Stimulated activated CD8-positive, alpha-beta memory T cell treated with anti-CD3 and anti-CD28 coated beads, Interleukin-15, amount 100 ng/mL, for 24 hours (primary cell): ENCODE measurements at places on chromosomes 11 and 22.

- no peak for DNase-seq
Measured at GRCh38 chr11:6992457-6993417, 27.4 kb downstream of the ZNF214 start.

GRCh38 chr22:49617866-49618676 is 209.6 kb downstream of the BRD1 start:
- DNase-seq: no peak

- DNase-seq: no peak
Measured at GRCh38 chr11:13929395-13929891, 33.1 kb upstream of the SPON1 start.

- no peak for DNase-seq
Measured at GRCh38 chr11:113644605-113645004, 61.5 kb downstream of the TMPRSS5 start.

DNA sequence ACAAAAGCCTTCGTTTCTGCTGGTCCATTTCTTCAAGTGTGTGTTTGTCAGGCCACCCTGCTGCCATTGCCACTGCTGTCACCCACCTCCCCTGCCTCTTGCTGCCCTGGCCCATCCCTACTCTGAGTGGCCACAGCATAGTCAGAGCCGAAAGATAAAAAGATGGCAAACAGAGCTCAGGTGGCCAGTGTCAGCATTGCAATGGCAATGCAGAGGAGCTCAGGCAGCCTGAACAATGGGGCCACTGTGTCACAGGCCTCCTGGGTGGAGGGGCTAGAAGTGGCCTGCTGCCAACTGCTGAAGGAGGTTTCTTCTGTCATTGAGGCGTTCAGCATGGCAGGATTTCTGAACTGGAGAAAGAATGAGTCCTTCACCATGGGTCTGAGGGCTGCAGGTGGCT is 137.1 kb downstream of the CSNK2A3 start:
- DNase-seq: no peak

DNA sequence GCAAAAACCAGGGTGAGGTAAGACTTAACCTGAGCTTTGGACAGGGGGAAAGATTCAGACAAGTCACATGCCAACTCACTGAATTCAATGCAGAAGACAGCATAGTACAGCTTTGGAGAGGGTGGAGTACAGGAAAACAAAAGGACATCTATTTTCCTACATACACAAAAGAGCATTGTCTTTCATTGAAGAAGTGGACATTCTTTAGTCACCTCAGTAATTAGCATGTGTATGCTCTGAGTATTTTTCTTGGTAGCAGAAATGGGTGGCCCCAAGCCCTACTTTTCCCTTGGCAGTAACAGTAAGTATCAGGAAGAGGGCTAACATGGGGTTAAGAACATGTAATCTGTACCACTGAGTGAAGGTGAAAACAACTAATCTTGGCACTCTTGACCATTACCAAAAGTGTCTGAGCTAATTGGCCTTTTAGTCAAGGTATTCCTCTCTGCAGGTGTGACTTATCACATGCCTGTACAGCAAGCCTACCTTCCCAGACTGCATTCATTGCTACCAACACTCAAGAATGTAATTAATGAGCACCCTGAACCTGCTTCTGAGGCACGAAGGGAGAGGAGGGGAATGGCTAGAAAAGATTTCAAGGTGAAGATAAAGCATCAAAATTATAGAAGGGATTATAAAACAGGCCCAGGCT is 33.9 kb downstream of the SYTL2 start:
- no peak for DNase-seq

- no peak for DNase-seq
Measured at GRCh38 chr11:130024361-130024760, 21.7 kb upstream of the PRDM10 start.

GRCh38 chr11:60739114-60739513 is 14.6 kb downstream of the MS4A18 start:
- no peak for DNase-seq

DNA sequence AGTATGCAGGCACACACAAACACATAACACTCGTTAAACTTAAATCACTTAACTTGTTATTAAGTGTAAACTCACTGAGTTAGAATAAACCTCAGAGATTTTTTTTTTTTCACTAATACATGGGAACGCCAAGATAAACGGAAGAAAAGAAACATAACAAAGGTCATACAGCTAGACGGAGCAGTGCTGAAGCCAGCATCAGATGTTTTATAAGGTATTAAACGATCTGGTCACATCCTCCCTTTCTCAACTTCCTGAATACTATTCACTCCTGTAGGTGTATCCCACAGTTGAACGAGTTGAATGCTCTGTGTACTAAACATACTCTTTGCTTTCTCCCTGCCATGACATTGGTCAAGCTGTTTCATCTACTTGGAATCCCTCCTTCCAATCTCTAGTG is 212.0 kb downstream of the SWAP70 start:
- DNase-seq: no peak

GRCh38 chr22:38739300-38740055 is 16.3 kb downstream of the SUN2 start:
- DNase-seq: no peak

DNA sequence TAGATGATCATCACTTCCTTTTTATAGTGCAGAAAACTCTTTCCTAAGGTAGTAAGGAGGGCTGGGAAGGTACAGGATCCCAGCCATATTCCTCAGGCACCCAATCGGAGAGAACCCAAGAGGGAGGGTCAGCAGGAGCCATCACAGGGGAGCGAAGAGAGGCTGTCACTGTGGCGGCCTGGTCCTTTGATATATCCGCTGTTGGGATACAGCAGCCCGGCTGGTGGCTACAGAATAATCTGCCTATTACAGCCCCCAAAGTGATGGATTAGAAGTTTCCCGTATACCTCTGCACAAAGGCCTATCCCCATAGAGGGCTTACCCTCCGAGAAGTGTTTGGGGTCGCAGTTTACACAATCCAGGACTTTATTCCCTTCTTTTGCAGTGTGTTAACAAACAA is 48.5 kb downstream of the OR4D9 start:
- no peak for DNase-seq

GRCh38 chr11:44927174-44927661 is 23.5 kb downstream of the TP53I11 start:
- peak; percentile 37 for DNase-seq

DNA sequence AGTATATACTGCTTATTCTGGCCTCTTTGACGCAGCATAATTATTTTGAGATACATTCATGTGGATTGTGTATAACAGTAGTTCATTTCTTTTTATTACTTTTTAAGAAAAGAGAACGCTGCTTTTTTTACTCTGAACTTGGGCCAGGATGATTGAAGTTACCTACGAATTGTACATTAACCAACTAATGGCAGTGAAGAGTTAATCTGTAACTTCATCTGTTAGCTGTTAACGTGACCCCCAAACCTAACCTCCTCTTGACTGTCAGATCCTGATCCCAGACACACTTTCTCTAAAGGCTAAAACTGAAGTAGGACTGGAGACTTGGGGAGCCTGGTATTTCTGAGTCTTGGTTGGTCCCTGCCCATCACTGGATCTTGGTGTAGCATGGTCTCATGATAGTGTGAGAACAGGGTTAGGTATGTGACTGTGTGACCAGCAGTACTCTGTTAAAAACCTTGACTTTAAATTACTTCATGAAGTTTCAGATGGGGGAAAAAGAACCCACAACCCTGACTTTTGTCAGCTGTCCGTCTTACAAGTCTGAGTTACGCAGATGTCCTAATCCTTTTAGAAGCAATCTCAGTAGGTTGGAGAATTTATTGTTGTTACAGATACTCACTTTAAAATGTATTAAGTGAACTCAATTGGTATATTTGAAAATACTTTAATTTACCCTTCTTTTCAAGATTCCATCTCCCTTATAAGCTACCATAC is 39.4 kb downstream of the C22orf31 start:
- no peak for DNase-seq

- no peak for DNase-seq
Measured at GRCh38 chr11:440065-441042, 1.5 kb downstream of the ANO9 start.

- DNase-seq: no peak
Measured at GRCh38 chr11:107385361-107385981, 72.2 kb downstream of the CWF19L2 start.

- no peak for DNase-seq
Measured at GRCh38 chr11:17393472-17393871, 5.0 kb upstream of the KCNJ11 start.

- DNase-seq: no peak
Measured at GRCh38 chr11:101126551-101127196, 2.9 kb downstream of the PGR start.

GRCh38 chr11:129723146-129723760 is 92.4 kb upstream of the TMEM45B start:
- DNase-seq: no peak

- DNase-seq: no peak
Measured at GRCh38 chr11:31160504-31161422, 208.8 kb downstream of the DCDC1 start.

- DNase-seq: no peak
Measured at GRCh38 chr11:75421902-75422247, 11.1 kb downstream of the KLHL35 start.

GRCh38 chr11:102266099-102266498 is 51.2 kb upstream of the BIRC3 start:
- DNase-seq: no peak

DNA sequence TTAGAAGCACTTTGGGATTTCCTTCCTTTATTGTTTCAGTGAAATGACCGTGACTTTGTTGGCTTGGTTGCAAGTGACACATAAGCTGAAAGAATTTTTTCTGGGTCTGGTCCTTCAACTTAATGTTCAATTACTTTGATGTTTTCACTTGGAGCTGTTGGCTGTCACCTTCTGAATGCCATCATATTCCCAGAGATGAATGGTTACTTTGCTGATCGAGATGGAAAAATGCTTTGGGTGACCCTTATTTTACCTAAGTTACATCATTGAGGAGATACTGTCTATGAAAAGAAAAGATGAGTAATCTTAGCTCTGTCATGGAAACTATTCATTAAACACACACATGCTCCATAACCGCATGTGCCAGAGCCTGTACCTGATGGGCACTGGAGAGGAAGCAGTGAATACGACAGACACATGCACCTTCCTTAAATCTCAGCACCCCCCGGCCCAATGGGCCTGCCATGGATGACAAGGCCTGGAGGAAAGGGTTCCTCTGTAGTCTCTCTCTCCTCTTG is 76.9 kb downstream of the TENM4 start:
- no peak for DNase-seq

DNA sequence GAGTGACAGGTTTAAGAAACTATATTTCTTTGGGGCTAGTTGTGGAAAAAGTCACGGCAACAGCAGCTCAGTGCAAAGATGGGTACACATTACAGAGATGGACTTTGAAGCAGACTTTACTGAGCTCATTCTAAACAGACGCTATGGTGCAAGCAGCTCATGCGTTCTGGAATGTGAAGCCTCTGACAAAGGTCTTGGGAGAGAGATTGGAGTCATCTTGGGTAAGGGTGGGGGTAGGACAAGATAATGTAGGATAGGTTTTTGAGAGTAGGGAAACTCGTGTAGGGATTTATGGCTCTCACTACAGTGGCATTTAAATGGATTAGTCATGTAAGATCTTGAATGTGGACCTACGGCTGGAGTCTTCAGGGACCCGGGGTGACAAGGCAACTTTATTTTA is 36.2 kb upstream of the CLMP start:
- no peak for DNase-seq

GRCh38 chr11:45590743-45591142 is 74.7 kb downstream of the CHST1 start:
- DNase-seq: no peak

- DNase-seq: no peak
Measured at GRCh38 chr11:78472382-78472781, 54.8 kb upstream of the GAB2 start.

DNA sequence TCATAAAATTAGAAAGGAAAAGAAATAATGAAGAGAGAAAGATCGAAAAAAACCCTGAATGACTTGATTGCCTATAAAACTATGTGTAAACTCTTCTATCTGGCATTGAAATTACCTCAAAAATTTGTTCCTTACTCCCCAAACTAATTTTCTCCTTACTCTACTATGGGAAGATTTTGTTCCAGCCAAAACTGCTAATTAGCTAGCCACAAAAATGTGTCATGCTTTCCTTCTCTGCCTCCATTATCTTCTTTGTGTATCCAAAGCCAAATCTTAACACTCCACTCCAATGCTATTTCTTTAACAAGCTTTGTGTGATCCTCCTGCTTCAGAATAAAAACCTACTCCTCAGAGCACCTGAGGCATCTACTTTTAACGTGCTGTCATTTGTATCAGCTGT is 831.2 kb downstream of the METTL15 start:
- DNase-seq: no peak

DNA sequence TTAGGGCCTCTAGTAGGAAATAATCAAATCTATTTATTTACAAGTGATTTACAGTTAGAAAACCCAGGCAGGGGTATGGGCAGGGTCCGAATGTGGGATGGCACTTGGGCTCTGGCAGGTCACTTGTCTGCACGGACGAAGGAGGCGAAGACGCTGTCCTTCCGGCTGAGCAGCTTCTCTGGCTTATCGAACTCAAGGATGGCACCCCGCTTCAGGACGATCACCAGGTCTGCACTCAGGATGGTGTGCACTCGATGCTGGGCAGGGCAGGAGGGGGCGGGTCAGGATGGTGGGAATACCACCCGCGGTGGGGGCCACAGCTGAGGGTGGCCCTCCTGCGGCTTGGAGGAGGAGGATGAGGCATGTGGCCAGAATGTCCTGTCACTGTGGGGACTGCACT is 4.4 kb upstream of the KCNJ11 start:
- no peak for DNase-seq

- no peak for DNase-seq
Measured at GRCh38 chr11:129880311-129880710, 15.1 kb downstream of the NFRKB start.

- no peak for DNase-seq
Measured at GRCh38 chr11:131136486-131136885, 220.2 kb upstream of the SNX19 start.

GRCh38 chr11:122803716-122804115 is 34.6 kb upstream of the CRTAM start:
- no peak for DNase-seq

GRCh38 chr11:132115454-132115853 is 745.0 kb downstream of the NTM start:
- DNase-seq: no peak

DNA sequence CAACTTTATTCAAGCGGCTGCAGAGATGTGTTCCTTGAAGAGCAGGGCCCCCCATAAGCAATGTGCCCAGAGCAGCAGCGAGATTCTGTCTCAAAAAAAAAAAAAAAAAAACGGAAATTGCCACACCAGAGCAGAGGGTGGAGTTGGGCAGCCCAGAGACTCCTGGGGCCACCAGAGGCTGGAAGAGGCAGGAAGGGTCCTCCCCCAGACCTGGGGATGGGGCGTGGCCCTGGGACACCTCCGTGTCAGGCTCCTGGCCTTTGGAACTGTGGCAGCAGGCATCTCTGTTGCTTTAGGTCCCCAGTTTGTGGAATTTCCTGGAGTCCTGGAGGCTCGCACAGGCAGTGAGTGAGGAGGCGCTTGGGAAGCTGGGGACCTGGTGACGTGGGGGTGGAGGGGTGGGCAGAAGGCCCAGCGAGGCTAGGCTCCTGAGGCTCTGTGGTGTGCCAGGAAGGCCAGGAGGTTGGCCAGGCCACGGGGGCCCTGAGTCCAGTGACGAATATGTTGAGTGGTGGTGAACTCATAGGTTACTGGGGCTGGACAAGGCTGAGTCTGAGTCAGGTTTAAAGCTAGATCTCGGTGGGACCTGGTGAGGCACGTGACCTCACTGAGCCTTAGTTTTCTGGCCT is 735.6 kb downstream of the BRD1 start:
- DNase-seq: no peak

GRCh38 chr22:35376728-35377472 is 4.0 kb upstream of the HMOX1 start:
- DNase-seq: no peak
